Esophagus squamous epithelium (tissue), 5 donors: ENCODE measurements at places on chromosomes 16 and 17. TPM values are rescaled to one million over a fixed set of nuclear protein-coding genes. Genes with fewer than 3 reads are reported as not detected.

DNA sequence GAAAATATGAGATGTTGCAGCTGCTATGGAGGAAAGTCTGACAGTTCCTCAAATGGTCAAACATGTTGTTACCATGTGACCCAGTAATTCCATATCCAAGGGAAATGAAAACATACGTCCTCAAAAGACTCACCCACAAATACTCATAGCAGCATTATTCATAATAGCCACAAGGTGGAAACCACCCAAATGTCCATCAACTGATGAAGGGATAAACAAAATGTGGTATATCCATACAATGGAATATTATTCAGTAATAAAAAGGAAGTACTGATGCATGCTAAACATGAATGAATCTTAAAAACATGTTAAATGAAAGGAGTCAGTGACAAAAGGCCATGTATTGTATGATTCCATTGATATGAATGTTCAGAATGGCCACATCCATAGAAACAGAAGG, 140.2 kb downstream of the PITPNC1 start:
- H3K27me3 ChIP-seq = no peaks in the 10 kb centered on the region
- H3K4me3 ChIP-seq = no peak overlapping the region
- H3K27ac ChIP-seq = no peak overlapping the region
- H3K4me1 ChIP-seq = no peaks in the 10 kb centered on the region

Gene MYH1
- not detected for total RNA-seq

- H3K4me1 ChIP-seq = peaks cover 47% of the 10 kb centered on the region
- no peak overlapping the region for H3K27ac ChIP-seq
- DNase-seq = no peak
- peaks cover 98% of the 10 kb centered on the region for H3K27me3 ChIP-seq
- H3K36me3 ChIP-seq = no peaks in the 10 kb centered on the region
- no peak overlapping the region for H3K4me3 ChIP-seq
These were observed 4.5 kb upstream of the CA4 start for GRCh38 chr17:60145006-60145935.

GRCh38 chr17:63629627-63630026, 7.4 kb downstream of the MAP3K3 start:
- H3K4me1 ChIP-seq = peaks cover 60% of the 10 kb centered on the region
- DNase-seq = no peak
- no peaks in the 10 kb centered on the region for H3K27me3 ChIP-seq
- H3K36me3 ChIP-seq = peaks cover 5% of the 10 kb centered on the region
- no peak overlapping the region for H3K4me3 ChIP-seq

DNA sequence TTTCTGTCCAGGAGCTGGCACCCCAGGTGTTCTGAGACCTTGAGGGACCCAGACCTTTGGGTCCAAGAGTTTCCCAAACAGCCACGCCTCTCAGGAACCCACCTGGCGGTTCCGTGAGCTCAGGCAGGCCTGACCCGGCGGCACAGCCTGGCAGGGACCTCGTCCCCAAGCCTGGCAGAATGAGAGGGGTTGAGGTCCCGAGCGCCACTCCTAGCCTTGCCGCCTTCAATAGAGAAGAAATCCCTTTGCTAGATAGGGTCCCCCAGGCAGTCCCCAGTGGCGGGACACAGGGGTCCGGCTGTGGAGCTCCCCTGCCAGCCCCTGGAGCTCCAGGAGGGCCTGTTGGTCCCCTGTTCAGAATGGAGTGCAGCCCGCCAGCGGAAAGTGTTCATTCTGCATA, 10.5 kb upstream of the CLEC18A start:
- no peak for DNase-seq
- H3K4me3 ChIP-seq = no peak overlapping the region
- peaks cover 5% of the 10 kb centered on the region for H3K4me1 ChIP-seq
- H3K36me3 ChIP-seq = peaks cover 66% of the 10 kb centered on the region
- H3K27me3 ChIP-seq = no peaks in the 10 kb centered on the region
- no peak overlapping the region for H3K27ac ChIP-seq

DNA sequence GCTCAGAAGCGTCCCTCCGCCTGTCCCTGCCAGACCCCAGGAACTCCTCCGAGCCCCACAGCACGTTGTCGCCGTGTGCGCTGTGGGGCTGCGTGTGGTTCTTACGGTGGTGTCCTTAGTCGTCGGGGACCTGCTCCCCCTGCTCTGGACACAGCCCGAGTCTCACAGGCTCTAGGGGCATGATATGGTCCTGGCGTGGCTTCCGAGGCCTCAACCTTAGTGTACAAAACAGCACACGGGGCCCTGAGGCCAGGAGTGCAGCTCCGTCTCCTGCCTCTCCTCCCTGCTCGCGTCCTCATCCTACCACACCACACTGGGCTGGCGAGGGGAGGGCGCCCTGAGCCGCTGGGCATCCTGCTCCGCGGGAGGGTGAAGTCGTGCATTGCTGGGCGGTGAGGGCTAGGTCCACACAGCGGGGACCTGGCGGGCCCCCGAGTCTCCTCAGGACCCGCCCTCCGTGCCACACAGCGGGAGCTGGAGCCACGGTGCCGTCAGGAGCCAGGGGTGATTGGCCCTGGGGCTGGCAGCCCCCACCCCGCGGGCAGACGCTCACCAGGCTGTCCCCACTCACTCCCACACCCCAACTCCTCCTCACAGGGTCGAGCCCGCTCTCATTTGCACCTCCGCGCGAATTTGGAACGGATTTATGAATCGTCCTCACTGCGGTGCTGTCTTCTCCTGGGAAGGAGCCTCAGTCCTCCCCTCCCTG, 1.2 kb upstream of the MAFG start:
- DNase-seq = no peak
- peak overlapping the region; percentile 95 for H3K4me3 ChIP-seq
- H3K27ac ChIP-seq = peak overlapping the region; percentile 99

- no peaks in the 10 kb centered on the region for H3K4me1 ChIP-seq
- no peak overlapping the region for H3K27ac ChIP-seq
- H3K4me3 ChIP-seq = no peak overlapping the region
- no peaks in the 10 kb centered on the region for H3K27me3 ChIP-seq
These were observed 121.4 kb upstream of the CDH5 start for GRCh38 chr16:66245072-66245471.

- DNase-seq = no peak
- no peaks in the 10 kb centered on the region for H3K27me3 ChIP-seq
- no peak overlapping the region for H3K27ac ChIP-seq
These were observed 42.8 kb downstream of the RAB11FIP3 start for GRCh38 chr16:468068-468821.

- H3K4me1 ChIP-seq = no peaks in the 10 kb centered on the region
- H3K36me3 ChIP-seq = no peaks in the 10 kb centered on the region
- H3K27me3 ChIP-seq = no peaks in the 10 kb centered on the region
- no peak overlapping the region for H3K27ac ChIP-seq
These were observed 97.7 kb downstream of the RPGRIP1L start for GRCh38 chr16:53605831-53606400.

DNA sequence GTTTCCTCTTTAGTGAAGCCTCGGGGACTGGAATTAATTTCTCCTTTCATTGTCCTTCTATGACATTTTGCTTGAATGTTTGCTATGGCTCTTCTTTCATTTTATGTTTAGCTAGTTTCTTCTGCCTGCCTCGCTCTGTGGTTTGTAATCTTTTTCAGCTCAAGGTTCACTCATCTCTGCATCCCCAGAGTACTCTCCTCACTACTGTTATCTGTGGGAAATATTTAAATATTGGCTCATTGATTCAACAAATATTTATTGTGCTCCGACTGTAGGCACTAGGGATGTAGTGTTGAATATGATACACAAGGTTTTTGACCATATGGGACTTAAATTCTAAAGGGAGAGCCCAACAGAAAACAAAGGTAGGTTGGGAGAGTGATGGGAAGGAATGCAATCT, 195.9 kb downstream of the PHKB start:
- no peaks in the 10 kb centered on the region for H3K27me3 ChIP-seq
- no peak overlapping the region for H3K27ac ChIP-seq
- H3K4me1 ChIP-seq = no peaks in the 10 kb centered on the region
- no peak overlapping the region for H3K4me3 ChIP-seq

Gene TP53TG3E
- total RNA-seq = not detected

DNA sequence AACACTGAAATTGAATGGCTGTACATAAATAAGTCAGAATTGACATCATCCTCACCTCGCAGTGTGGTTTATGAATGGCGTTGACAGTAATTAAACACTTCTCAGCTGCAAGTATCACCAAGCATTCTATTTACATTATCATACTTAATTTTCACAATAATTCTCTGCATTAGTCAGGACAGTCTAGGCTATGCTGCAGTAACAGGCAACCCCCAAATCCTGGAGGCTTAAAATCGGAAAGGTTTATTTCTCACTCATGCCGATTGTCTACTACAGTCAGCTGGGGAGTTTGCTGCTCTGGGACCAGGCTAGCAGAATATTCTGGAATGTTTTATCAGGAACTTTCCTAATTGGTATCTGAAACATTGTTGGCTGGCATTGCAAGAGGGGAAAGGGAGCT, 493.2 kb upstream of the ERCC4 start:
- no peaks in the 10 kb centered on the region for H3K4me1 ChIP-seq
- H3K27ac ChIP-seq = no peak overlapping the region
- DNase-seq = no peak
- no peaks in the 10 kb centered on the region for H3K27me3 ChIP-seq
- H3K4me3 ChIP-seq = no peak overlapping the region
- H3K36me3 ChIP-seq = no peaks in the 10 kb centered on the region

Gene STAC2
- 0.18 TPM for total RNA-seq

Gene FBF1
- total RNA-seq = 13.9 TPM

DNA sequence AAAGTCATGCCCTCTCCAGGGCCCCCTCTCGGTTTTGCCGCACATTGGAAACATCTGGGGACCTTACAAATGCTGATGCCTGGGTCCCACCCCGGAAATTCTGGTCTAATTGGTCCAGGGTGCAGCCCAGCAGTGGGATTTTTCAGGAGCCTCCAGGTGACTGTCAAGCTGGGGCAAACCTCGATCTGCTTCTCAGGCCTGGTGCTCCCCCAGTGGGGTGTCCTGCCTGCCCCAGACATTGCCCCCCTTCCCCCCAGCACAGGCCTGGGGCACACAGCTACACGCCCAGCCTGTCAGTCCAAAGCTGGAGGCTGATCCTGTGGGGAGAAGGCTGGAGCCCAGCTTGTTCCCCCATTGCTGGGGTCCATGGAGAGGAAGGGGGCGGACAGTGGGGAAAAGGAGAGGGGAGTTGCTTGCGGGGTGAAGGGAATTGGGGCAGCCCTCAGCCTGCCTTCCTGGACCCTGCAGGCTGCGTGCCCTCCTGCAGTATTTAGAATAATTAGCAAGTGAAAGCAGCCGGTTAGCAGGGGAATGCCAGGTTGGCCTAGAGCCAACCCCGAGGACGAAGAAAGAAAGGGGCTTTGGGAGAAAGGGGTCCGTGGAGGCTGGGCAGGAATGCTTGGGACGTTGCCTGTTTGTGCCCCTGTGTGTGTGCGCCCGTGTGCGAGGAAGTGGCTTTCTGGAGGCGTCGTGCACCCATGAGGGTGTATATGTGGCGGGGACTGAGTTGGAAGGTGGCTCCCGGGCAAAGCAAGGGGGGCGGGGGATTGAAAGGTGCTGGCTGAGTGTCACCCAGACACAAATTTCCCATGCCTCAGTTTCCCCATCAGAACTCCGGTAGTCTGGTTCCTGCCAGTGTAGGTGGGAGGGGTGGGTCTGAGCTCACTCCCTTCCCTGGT, 5.9 kb downstream of the FOXJ1 start:
- no peaks in the 10 kb centered on the region for H3K36me3 ChIP-seq
- no peak for DNase-seq
- H3K4me1 ChIP-seq = peaks cover 74% of the 10 kb centered on the region
- peaks cover 95% of the 10 kb centered on the region for H3K27me3 ChIP-seq
- H3K4me3 ChIP-seq = no peak overlapping the region

- no peaks in the 10 kb centered on the region for H3K27me3 ChIP-seq
- H3K4me1 ChIP-seq = no peaks in the 10 kb centered on the region
- no peak for DNase-seq
These were observed 68.0 kb upstream of the NKD1 start for GRCh38 chr16:50480206-50480605.

- H3K36me3 ChIP-seq = no peaks in the 10 kb centered on the region
- peak overlapping the region; percentile 28 for H3K27ac ChIP-seq
- no peak overlapping the region for H3K4me3 ChIP-seq
These were observed 157.4 kb downstream of the PRKCA start for GRCh38 chr17:66459811-66460270.

DNA sequence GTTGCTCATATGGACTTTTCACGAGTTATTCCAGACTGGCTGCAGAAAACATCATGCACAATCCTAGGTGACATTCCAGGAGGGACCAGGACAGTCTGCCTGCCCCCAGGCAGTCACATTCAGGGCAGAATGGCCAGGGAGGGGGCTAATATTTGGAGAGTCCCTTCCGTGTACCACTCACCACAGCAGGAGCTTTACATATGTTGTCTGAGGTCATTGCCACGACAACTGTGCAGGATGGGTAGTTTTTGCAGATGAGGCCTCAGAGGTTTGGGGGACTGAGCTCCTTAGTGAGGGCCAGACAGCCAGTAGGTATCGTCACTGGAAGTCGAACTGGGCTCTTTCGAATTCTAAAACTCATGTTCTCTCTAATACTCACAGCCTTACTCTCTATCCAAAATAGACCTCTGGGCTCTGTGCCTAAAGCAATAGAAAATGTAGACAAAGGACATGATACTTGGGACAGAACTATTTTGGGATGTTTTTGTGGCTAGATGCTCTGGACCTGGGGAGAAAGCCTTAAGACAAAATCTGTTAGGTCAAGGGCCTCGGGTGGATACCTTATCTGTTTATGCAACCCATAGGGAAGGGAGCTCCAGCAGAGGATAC, 338.5 kb downstream of the MAF start:
- no peaks in the 10 kb centered on the region for H3K36me3 ChIP-seq
- H3K4me1 ChIP-seq = no peaks in the 10 kb centered on the region
- no peak overlapping the region for H3K27ac ChIP-seq

GRCh38 chr16:57634171-57634570, 5.7 kb downstream of the ADGRG1 start:
- DNase-seq = no peak
- peaks cover 33% of the 10 kb centered on the region for H3K4me1 ChIP-seq
- H3K27ac ChIP-seq = peak overlapping the region; percentile 74
- no peaks in the 10 kb centered on the region for H3K27me3 ChIP-seq

GRCh38 chr16:72105978-72106377, 12.3 kb downstream of the DHX38 start:
- no peak overlapping the region for H3K27ac ChIP-seq
- no peaks in the 10 kb centered on the region for H3K27me3 ChIP-seq
- H3K4me1 ChIP-seq = no peaks in the 10 kb centered on the region
- no peak overlapping the region for H3K4me3 ChIP-seq
- no peak for DNase-seq

- DNase-seq = no peak
- H3K27me3 ChIP-seq = no peaks in the 10 kb centered on the region
- H3K36me3 ChIP-seq = no peaks in the 10 kb centered on the region
- H3K4me3 ChIP-seq = no peak overlapping the region
These were observed 77.0 kb downstream of the WWOX start for GRCh38 chr16:78176435-78176834.

Gene KRTAP3-2
- 0.57 TPM for total RNA-seq

- no peaks in the 10 kb centered on the region for H3K27me3 ChIP-seq
- no peak overlapping the region for H3K27ac ChIP-seq
- H3K4me3 ChIP-seq = no peak overlapping the region
- H3K36me3 ChIP-seq = peaks cover 15% of the 10 kb centered on the region
- peaks cover 51% of the 10 kb centered on the region for H3K4me1 ChIP-seq
These were observed 2.1 kb downstream of the ZNF764 start for GRCh38 chr16:30556125-30556473.

GRCh38 chr16:80664786-80665185, 124.0 kb downstream of the DYNLRB2 start:
- no peaks in the 10 kb centered on the region for H3K27me3 ChIP-seq
- H3K36me3 ChIP-seq = no peaks in the 10 kb centered on the region
- no peak overlapping the region for H3K4me3 ChIP-seq
- no peak overlapping the region for H3K27ac ChIP-seq

GRCh38 chr17:4204190-4204589, 59.6 kb downstream of the ANKFY1 start:
- peaks cover 18% of the 10 kb centered on the region for H3K4me1 ChIP-seq
- H3K4me3 ChIP-seq = no peak overlapping the region
- no peaks in the 10 kb centered on the region for H3K27me3 ChIP-seq
- H3K36me3 ChIP-seq = peaks cover 80% of the 10 kb centered on the region

Gene CNTD1
- not detected for total RNA-seq
